Breast epithelium (tissue), 4 donors: ENCODE measurements at places on chromosomes 5 and 9.

DNA sequence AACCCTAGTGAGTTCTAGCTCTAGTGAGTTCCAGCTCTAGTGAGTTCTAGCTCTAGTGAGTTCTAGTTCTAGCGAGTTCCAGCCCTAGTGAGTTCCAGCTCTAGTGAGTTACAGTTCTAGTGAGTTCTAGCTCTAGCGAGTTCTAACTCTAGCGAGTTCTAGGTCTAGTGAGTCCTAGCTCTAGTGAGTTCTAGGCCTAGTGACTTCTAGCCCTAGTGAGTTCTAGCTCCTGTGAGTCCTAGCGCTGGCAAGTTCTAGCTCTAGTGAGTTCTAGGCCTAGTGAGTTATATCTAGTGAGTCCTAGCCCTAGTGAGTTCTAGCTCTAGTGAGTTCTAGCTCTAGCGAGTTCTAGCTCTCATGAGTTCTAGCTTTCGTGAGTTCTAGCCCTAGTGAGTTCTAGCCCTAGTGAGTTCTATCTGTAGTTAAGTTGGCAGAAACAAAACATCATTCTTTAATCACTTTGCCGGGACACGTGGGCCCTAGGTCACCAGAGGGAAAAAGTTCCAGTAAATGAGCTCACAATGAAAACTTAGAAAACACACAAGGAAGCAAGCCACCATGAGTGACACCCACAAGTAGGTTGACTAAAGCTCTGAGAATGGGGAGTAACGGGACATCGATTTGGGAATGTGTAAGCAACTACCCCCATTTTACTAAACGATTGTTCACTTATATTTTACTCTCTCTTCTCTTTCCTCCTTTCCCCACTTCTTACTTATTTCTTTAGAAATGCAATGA is 47.5 kb downstream of the EXD3 start:
- H3K27me3 ChIP-seq: no peaks in the 10 kb centered on the region
- H3K4me3 ChIP-seq: no peak overlapping the region
- no peaks in the 10 kb centered on the region for H3K36me3 ChIP-seq
- DNase-seq: no peak
- H3K4me1 ChIP-seq: no peaks in the 10 kb centered on the region

GRCh38 chr5:56346741-56347535 is 113.8 kb upstream of the ANKRD55 start:
- no peaks in the 10 kb centered on the region for H3K27me3 ChIP-seq
- no peak overlapping the region for H3K4me3 ChIP-seq
- H3K36me3 ChIP-seq: no peaks in the 10 kb centered on the region
- peak overlapping the region; percentile 77 for H3K27ac ChIP-seq
- DNase-seq: peak; percentile 53

GRCh38 chr5:87268126-87268969 is 665 bp downstream of the RASA1 start:
- no peaks in the 10 kb centered on the region for H3K27me3 ChIP-seq
- peak; percentile 32 for DNase-seq
- peak overlapping the region; percentile 93 for H3K27ac ChIP-seq
- H3K4me3 ChIP-seq: peak overlapping the region; percentile 94
- H3K36me3 ChIP-seq: no peaks in the 10 kb centered on the region

DNA sequence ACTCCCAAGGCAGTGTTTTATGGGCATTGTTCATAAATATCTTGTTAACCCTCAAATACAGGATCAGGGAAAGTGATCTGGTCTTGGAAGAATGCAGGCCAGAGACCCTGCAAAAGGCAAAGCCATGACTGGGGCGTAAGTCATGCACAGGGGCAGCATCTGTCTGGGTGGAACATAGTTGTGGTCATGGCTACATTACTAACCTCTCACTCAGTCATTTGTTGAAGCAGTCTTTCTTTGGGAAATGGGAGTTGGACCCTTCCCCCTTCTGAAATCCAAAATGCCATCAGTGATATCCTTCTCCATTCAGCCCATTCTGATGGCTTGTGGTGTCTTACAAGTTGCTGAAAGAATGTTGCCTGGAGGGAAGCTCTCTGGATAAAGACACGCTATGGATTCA is 68.1 kb downstream of the GDNF start:
- no peak for DNase-seq
- H3K4me1 ChIP-seq: no peaks in the 10 kb centered on the region
- no peak overlapping the region for H3K27ac ChIP-seq
- no peak overlapping the region for H3K4me3 ChIP-seq

GRCh38 chr5:169871826-169872490 is 108.3 kb downstream of the INSYN2B start:
- no peak for DNase-seq
- H3K27me3 ChIP-seq: no peaks in the 10 kb centered on the region
- no peaks in the 10 kb centered on the region for H3K4me1 ChIP-seq
- H3K4me3 ChIP-seq: no peak overlapping the region
- H3K27ac ChIP-seq: no peak overlapping the region

DNA sequence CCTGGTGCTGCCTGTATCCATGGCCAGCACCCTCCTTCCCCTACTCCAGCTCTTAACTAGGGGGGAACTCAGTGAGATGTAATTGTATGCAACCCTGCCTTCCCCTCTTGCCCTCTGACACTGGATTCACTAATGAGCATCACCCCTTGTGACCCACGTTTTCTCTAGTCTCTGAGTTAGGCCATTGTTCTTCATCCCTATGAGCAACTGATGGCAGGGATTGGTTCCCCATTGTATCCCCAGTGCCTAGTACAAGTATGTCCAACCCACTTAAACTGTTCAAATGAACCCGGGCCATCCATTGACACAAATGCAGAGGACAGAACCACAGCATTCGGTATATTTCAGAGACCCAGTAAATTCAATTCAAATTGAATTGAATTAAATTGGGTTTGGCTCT is 77.6 kb upstream of the ASTN2 start:
- no peaks in the 10 kb centered on the region for H3K4me1 ChIP-seq
- DNase-seq: no peak
- no peak overlapping the region for H3K27ac ChIP-seq
- no peak overlapping the region for H3K4me3 ChIP-seq
- no peaks in the 10 kb centered on the region for H3K36me3 ChIP-seq

DNA sequence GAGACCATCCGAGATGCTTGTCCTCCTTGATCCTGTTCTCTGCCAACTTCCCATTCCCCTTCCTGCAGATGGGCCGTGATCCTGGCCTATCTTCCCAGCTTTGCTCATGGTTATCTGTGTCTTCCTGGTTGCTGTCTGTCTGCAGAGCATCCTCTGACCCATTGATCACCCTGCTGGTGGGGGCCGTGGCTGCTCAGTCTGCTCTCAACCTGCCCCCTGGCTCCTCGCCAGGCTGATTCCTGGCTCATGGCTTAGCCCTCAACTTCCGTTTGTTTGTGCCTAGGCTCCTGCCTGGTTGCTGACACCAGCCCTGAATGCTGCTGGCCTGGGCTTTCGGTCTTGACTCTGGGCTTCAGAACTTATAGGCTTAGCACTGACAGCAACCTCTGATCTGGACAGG is 67.1 kb upstream of the SMIM15 start:
- H3K27ac ChIP-seq: no peak overlapping the region
- no peaks in the 10 kb centered on the region for H3K27me3 ChIP-seq
- no peaks in the 10 kb centered on the region for H3K4me1 ChIP-seq
- no peak for DNase-seq

- peak overlapping the region; percentile 98 for H3K27ac ChIP-seq
- no peak for DNase-seq
- no peaks in the 10 kb centered on the region for H3K36me3 ChIP-seq
- peaks cover 27% of the 10 kb centered on the region for H3K4me1 ChIP-seq
Observed at GRCh38 chr9:33164138-33164809, 2.9 kb downstream of the B4GALT1 start.

DNA sequence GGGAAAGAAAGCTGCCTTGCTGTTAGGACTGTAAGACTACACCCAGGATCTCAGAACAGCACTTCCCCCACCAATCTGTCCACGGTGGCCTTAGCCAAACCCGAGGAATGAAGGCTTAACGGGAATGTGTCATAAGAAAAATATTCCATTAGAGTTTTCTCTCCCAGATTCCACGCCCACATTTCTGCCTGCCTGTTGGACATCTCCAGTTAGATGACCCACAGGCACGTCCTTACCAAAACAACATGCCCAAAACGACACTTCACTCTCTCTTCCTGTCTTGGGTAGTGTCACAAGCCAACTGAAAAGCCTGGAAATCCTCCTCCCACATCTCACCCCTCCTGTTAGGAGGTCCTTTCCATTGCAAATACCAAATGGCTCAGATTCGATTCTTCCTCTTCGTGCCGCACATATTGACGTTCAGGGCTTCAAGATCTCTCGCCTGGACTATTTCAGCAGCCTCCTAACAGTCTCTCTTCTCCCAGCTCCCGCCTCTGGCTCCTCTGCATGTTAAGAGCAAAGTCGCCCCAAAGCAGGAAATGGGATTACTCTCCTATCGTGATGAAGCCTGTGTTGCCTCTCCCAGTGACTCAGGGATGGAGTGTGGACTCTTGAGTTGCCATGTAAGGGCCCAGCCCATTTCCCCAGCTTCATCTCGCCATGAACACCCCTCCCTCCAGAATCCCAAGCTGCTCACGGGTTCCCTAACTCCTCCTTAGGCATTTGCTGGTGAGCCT is 159.3 kb downstream of the NR3C1 start:
- H3K36me3 ChIP-seq: no peaks in the 10 kb centered on the region
- H3K27ac ChIP-seq: peak overlapping the region; percentile 85
- H3K4me3 ChIP-seq: no peak overlapping the region
- H3K4me1 ChIP-seq: peaks cover 3% of the 10 kb centered on the region
- no peaks in the 10 kb centered on the region for H3K27me3 ChIP-seq

DNA sequence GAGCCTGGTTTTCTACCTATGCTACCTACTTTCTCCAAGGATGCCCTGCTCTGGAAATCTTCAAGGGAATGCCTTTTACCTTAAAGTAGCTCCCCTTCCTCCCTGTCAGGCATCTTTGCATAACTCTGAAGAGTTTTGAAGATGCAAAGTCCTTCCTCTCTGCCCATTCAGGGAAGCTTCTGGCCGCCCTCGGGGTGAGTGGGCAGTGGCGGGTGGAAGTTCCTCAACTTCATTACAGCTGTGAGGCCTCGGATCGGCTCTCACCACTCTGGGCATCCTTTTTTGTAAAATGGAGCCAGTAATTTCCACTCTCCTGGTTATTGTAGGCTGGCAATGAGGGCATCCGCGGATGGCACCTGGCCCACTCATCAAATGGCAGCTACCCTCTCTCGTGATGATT is 31.7 kb upstream of the STXBP1 start:
- H3K4me1 ChIP-seq: no peaks in the 10 kb centered on the region
- no peak for DNase-seq
- no peak overlapping the region for H3K4me3 ChIP-seq
- H3K27me3 ChIP-seq: no peaks in the 10 kb centered on the region
- H3K27ac ChIP-seq: peak overlapping the region; percentile 96
- H3K36me3 ChIP-seq: no peaks in the 10 kb centered on the region

DNA sequence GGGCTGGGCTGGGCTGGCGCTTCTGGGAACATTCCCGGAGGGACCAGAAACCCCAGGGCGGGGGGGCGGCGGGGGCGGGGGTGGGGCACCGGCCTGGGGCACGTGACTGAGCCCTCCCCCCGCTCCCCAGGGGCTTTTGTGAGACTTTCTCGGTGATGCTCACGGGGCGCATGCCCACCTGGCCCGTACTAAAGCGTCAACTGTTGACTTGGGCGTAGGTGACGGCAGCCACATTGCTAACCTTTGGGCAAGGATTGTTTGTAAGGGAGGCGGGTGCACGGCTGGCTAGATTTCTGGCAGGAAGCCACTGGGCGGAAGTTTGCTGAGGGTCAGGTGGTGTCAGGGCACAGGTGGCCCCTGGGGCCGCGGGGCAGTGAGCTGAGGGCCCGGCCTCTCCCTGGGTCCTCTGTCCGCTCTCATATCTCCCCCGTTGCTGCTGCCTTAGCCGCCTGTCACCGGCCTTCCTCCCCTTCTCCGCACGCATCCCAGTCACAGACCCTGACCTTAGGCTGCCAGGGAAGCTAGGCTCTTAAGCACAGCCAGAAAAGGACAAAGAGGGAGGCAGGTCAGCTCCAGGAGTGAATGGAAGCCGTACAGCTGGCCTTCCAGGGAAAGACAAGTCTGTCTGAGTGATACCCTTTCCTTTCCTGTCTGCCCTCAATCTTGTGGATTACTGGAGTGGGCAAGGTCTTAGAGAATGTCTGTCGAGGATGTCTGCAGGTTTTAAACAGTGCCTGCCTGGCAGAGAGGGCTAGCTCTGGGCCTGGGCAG is 812 bp downstream of the CACFD1 start:
- H3K36me3 ChIP-seq: no peaks in the 10 kb centered on the region
- peak; percentile 90 for DNase-seq
- H3K27ac ChIP-seq: peak overlapping the region; percentile 95
- H3K4me3 ChIP-seq: peak overlapping the region; percentile 70
- peaks cover 7% of the 10 kb centered on the region for H3K4me1 ChIP-seq

DNA sequence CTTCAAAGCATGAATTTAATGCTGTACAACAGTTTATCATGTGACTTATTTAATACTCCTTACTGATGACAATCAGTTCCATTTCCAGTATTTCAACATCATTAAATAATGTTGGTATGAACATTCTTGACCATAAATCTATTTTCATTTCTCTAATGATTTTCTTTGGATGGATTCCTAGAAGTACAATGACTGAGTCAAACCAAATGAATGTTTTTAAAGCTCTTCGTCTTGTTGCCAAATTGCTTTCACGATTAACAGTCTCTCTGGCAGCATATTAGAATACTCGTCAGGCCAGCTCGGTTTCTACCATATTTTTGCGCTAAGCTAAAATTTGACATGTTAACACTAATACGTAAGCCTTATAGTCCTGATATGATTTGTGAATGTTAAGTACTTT is 197.0 kb downstream of the TRPM3 start:
- H3K4me3 ChIP-seq: peak overlapping the region; percentile 54
- H3K27me3 ChIP-seq: no peaks in the 10 kb centered on the region
- no peaks in the 10 kb centered on the region for H3K4me1 ChIP-seq
- DNase-seq: no peak
- no peaks in the 10 kb centered on the region for H3K36me3 ChIP-seq
- no peak overlapping the region for H3K27ac ChIP-seq

GRCh38 chr5:157602505-157602904 is 26.9 kb upstream of the ADAM19 start:
- H3K27ac ChIP-seq: no peak overlapping the region
- no peak overlapping the region for H3K4me3 ChIP-seq
- DNase-seq: no peak
- no peaks in the 10 kb centered on the region for H3K4me1 ChIP-seq

GRCh38 chr9:78044886-78045285 is 13.3 kb upstream of the GNAQ start:
- H3K4me1 ChIP-seq: no peaks in the 10 kb centered on the region
- H3K36me3 ChIP-seq: no peaks in the 10 kb centered on the region
- H3K4me3 ChIP-seq: no peak overlapping the region
- DNase-seq: no peak
